ENCODE measurements at places on chromosomes 11 and 22.

DNA sequence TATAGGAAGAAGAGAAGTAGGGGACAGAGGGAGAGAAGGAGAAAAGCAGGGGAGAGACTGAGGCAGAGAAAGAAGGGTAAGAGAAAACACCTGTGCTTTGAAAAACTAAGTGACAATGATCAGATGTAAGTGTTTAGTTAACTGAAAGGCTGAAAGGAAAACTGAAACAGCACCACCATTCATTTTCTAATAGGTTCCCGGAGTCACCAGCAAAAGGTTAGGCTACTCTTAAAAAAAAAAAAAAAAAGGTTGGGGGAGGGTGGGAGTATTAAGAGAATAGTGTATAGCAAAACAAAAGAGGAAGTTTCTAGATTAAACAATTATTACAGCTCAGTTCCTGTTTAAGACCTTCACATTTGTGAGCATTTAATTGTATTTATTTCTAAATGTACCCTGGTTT, 113.8 kb downstream of the CADM1 start:
- no peak for DNase-seq

DNA sequence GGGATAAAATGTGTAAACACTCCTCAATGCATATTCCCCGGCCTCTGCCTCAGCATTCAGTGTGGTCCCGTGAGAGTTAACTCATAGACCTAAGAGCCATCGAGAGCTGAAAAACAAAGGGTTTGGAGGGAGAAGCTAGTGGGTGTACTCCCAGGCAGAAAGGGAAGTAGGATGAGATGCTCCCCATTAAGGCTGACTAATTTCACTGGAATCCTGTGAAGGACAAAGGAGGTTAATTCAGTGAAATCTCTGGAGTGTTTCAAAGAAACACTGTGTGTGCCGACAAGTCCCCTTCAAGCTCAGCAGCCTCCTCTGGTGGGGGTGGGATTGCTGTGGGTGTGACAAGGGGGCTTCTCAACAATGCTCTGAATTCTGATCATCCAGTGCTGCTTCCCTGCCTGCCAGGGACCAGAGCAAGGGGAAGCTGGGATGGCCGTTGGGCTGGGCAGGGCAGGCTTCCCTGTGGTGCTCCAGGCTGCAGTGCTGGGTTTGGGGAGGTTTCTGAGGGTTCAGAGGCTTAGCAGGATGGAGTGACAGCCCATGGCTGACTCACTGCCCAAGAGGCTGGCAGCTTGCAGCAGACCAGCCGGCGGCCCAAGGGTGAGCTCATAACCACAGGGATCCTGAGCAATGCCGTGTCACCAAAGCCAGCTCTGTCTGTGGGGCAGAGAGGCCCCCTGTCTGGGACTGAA, 61.4 kb upstream of the BMAL1 start:
- no peak for DNase-seq

- no peak for DNase-seq
Measured at GRCh38 chr11:110782616-110783015, 70.4 kb upstream of the ARHGAP20 start.

GRCh38 chr11:96074551-96075310, 150.8 kb upstream of the MTMR2 start:
- no peak for DNase-seq

DNA sequence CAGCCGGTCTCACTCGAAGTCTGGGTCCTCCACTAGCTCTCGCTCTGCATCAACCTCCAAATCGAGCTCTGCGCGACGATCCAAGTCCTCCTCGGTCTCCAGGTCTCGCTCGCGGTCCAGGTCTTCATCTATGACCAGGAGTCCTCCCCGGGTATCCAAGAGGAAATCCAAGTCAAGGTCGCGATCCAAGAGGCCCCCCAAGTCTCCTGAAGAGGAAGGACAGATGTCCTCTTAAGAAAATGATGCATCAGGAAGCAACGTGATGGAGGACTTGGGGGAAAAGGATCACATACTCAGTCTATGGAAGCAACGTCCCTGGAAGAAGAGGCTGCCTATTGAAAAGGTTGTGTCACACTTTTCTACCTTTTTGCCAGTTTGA, 1.1 kb downstream of the SRSF8 start:
- peak; percentile 14 for DNase-seq

GRCh38 chr11:48063424-48063978, 83.1 kb downstream of the PTPRJ start:
- no peak for DNase-seq

GRCh38 chr11:8336356-8337129, 72.9 kb upstream of the LMO1 start:
- no peak for DNase-seq

DNA sequence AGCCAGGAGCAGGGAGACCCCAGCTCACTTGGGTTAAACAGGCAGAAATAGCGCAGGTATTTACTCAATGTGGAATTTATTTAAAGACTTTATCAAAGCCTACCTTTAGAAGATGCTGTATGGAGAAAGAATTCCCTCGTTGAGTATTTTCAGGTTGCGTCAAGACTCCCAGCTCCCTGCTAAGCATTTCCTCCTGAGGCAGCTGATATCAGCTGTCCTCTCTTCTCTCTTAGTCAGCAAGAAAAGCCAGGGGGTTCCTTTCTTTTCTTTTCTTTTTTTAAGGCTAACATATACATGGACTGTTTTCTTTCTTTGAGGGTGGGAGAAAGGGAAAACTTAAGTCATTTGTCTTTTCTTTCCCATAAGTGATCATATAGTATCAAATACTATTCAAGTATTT, 125.8 kb upstream of the POU2AF2 start:
- no peak for DNase-seq

GRCh38 chr11:61890529-61891330, 615 bp downstream of the FADS3 start:
- peak; percentile 13 for DNase-seq

DNA sequence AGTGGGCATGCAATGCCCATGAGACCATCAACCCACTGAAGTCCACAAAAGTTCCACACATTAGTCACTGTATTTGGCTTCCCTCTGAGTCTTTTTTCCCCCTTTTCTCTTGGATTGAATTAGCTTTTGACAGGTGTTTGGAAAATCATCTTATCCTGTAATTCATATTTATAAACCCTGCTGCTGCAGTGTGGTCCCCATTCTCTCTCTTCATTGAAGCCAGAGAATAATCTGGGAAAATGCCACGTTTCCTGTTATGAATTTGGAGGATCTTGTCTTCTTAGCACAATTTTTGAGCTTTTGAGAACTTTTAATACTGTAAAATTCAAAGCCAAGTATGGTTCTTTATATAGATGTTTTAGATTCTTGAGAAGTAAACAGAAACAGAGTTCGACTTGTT, 84.8 kb downstream of the UVRAG start:
- DNase-seq = no peak

- DNase-seq = no peak
Measured at GRCh38 chr22:27264184-27264583, 537.4 kb downstream of the MN1 start.

- no peak for DNase-seq
Measured at GRCh38 chr11:123480290-123480815, 50.3 kb downstream of the GRAMD1B start.
